ENCODE measurements at places on chromosomes 5 and 9.

- DNase-seq = no peak
These were observed 506.0 kb downstream of the HTR1A start for GRCh38 chr5:63456279-63456678.

- no peak for DNase-seq
These were observed 687.7 kb upstream of the ARRDC3 start for GRCh38 chr5:92070786-92071185.

- no peak for DNase-seq
These were observed 268.6 kb upstream of the PTGER4 start for GRCh38 chr5:40410964-40411635.

DNA sequence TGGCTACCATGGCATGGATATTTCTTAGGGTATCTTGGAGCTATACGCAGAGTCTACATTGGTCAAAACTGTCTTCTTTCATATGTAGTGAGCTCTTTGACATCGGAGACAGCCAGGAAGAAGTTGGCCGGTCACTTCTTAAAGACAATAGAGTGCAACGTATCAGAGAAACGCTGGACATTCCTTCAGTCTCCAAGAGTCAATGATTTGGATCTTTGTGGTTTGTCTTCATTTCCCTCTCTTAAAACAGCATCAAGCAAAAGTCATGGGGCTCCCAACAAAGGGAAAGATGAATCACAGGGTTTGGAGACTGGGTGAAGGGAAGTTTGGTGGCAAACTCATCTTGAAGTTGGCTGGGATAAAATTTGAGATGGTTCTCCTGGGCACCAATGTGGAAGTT, 320.1 kb downstream of the AGTPBP1 start:
- no peak for DNase-seq

- DNase-seq = no peak
These were observed at the start of gene PRKACG for GRCh38 chr9:69014013-69014412. TSS of gene PRKACG (minus strand) at chr9:69014113. CDS start at chr9:69014092, 21 bp downstream.

DNA sequence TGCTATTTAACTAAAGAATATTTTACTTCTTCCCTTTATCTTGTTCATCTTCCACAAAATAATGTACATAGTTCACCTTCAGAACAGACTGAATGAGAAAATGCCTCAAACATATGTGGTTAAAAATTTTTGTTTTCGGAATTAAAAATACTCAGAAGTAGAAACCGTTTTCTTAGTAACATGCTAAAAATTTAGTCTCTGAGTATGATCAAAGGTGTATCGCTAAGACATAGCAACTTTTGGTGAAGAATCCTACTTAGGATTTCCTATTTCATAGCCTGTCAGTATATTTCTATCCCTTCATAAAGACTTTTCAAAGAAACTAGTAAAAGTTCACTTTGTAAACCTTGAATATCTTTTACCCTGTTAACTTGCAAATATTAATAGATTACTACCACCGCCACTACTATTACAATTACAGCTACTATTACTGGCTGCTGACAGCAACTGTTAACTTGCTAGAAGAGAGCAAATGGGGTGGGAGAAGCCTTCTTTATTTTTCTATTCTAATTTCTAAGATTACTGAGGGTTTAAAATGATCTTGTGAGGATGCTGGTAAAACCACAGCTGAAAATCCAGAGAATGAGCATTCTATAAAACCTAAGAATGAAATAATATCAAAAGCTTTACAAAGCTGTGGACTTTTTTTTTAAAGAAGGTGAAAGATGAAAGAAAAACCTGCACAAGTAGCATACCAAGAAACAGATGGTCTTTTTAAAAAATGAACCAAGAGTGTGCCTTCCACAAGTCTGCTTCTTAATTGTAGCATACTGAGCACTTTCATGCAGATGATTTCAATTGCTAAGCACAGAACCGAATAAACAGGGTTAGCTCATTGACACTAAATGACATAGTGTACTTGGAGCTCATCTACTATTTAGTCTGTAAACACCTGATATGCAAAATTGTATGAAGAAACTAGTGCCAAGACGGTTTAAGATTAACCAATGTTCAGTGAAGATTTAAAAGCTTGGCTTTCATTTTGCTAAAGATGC, 246.3 kb upstream of the EFNA5 start:
- no peak for DNase-seq

DNA sequence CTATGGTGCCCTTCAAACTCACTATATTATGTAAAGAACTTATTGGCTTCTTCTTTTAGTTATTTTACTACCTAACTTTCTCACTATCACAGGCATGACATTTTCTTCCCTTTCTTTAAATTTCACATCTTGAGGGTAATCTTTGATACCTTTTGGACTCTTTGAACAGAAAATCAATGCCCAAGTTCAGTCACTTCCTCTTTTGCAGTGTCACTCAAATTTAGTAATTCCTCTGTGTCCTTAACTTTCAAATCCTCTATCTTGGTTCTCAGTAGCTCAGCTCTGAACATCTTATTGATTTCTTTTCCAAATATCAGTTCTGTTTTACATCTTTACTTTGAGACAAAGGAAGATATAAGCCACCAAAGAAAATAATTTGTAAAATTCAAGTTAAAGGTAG, 25.5 kb downstream of the CNTLN start:
- no peak for DNase-seq

GRCh38 chr9:12629067-12629466, 64.1 kb upstream of the TYRP1 start:
- no peak for DNase-seq
